ENCODE measurements at places on chromosomes 16 and 17.

GRCh38 chr16:57244463-57244766 is 644 bp upstream of the ARL2BP start:
- DNase-seq = no peak

- peak; percentile 25 for DNase-seq
Measured at GRCh38 chr16:66878067-66878466, 2.2 kb upstream of the PDP2 start.

DNA sequence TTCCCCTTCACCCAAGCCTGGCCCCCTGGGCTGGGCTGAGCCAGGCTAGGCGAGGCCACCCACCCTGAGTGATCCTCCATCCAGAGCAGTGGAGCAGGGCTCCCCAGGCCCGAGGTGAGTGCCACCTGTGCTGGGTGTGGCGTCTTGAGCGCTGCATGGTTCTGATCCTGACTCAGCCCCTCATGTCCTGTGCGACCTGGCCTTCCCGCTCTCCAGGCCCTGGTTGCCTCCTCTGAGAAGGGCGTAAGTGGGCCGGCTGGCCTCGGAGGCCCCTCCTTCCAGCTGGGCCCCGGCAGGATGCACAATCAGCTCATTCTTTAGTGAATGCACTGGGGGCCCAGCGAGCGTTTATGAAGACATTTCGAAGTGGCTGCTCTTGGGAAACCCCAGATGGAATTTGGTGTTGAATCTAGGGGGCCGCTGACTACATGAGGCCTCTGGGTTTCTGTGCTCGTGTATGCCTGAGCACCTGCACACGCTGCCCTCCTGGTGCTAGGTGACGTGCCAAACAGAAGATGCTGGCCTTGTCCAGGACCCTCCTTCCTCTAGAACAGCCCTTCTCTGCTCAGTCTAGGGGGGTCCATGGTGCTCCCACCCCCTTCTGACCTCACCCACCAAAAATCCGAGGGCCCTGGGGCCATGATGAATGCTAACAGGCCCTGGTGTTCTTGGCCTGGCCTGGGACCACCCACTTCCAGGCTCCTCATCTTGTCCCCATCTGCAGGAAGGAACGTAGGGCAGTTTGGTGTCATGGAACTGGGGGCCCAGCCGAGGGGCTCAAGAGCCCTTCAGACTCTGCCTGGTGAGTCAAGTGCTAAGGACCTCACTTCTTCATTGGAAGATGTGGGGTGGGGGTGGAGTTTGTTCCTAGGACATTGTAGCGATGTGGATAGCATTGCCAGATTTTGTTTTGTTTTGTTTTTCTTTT is 3.6 kb upstream of the TMEM92 start:
- no peak for DNase-seq

- DNase-seq = no peak
Measured at GRCh38 chr17:51830451-51830850, 328.1 kb downstream of the CA10 start.

DNA sequence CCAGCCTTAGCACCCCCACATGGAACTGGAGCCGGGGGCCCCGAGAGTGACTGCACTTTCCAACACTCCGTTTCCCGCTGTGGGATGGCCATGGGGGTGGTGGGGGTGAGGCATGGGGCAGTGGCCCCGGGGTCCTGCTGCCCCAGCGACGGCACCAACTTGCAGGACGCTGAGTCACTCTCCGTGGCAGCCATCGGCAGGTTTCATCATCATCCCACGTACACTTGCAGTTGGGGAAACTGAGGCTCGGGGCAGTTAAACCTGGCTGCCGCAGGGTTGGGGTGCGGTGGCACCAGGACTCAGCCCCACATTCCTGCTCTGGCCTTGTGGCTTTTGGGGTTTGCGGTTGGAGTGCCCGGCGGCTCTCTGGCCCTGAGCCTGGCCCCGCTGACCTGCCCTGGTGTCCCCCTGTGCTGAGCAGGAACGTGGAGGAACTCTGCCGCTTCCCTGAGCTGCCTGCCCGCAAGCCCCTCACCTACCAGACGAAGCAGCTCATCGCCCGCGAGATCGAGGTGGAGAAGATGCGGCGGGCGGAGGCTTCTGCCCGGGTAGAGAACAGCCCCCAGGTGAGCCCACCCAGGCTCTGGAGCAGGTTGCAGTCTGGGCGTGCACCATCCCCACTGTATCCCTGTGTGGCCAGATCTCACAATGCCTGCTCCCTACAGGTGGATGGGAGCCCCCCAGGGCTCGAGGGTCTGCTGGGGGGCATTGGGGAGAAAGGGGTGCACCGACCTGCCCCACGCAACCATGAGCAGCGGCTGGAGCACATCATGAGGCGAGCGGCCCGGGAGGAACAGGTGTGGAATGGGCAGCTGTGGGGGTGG is 4.0 kb downstream of the GNG13 start:
- DNase-seq = no peak

- DNase-seq = no peak
Measured at GRCh38 chr16:11377154-11377553, 31.9 kb downstream of the RMI2 start.

GRCh38 chr17:45923511-45924268 is 29.3 kb downstream of the MAPT start:
- no peak for DNase-seq

DNA sequence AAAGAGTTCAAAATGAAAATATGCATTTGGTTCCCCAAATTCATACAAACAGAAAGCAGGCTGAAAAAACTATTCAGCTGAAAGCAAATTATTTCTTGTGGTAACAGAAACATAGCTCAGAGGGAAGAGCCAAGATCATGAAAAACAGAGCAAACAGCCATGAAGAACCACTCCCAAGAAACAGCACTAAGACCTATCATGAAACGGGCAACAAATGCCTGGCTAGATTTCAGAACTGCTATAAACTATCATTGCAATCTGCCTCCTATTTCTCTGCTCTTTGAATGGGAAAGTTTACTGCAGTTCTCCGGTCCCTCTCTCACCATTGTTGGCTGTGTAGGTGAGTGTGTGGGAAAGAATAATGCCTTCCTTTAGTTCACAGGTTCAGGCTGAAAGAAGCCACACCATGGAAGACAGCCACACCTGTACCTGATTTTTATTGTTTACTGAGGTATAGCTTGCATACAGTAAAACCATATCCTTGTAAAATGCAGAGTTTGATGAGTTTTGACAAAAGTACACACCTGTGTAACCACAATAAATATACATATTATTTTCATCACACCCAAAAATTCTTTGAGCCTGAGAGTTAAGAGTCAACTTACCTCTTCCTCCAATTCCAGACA is 48.2 kb downstream of the CEP112 start:
- no peak for DNase-seq

GRCh38 chr16:10879681-10880589 is 2.9 kb downstream of the CIITA start:
- no peak for DNase-seq

DNA sequence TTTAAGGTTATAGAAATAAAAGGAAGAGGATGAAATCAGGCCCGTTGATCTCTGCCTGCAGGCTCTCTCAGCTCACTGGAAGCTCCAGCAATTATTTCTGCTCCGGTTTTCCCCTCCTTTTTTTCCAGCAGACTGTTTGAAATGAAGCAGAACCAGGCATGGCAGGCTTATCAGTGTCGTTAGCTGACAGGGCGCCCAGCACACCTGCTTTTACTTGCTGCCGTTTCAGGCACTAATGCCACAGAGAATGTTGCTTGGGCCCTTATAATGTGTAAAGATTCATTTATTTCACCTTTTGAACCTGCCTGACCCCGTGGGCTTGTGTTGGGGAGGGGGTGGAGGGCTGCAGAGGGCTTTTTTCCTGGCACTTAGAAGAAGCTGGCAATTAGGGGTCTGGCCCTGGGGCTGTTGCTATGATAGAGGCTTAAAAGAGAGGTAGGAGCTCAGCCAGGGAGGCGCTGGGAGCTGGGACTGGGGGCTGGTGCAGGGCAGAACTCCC is 108.1 kb downstream of the IRX3 start:
- DNase-seq = no peak

DNA sequence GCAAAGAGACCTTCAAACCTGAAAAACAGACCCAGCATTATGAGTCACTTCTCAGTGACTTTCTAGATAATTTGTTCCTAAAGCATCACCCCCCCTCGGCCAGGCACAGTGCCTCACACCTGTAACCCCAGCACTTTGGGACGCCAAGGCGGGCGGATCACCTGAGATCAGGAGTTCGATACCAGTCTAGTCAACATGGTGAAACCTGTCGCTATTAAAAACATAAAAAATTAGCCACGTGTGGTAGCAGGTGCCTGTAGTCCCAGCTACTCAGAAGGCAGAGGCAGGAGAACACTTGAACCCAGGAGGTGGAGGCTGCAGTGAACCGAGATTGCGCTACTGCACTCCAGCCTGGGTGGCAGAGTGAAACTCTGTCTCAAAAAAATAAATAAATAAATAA is 24.3 kb upstream of the RNPS1 start:
- DNase-seq = no peak

DNA sequence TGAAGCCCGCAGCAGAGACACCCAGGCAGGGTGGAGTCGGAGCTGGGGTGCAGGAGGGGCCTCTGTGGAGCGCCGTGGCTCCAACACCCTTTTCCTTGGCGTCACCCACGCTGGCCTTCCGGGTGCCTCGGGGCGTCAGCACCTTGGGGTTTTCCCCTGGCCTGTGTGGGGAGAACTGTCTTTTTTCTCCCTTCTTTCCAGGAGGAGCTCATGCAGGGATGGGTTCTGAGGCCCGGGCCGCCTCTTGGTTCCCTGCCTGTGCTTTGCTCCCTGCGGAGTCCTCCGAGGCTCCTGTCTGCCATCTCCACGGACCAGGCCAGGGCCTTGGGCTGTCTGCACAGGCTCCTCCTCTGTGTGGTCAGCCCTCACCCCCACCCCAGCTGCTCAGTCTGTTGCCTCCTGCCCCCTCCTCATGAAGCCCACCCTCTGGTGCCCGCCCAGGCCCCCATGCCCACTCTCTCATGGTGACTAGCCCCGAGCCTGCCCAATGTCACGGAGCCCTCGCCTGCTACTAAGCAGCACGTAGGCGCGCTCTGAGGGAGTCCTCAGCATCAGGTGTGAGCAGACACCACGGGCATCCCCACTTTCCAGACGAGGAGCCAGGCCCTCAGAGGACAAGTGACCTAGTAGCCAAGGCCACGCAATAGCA is 5.0 kb downstream of the KATNB1 start:
- DNase-seq = no peak

- no peak for DNase-seq
Measured at GRCh38 chr17:43614561-43614960, 47.2 kb downstream of the MEOX1 start.

- no peak for DNase-seq
Measured at GRCh38 chr16:66712512-66712911, 16.0 kb upstream of the CMTM4 start.

GRCh38 chr16:8184854-8185253 is 405.5 kb downstream of the TMEM114 start:
- DNase-seq = no peak

DNA sequence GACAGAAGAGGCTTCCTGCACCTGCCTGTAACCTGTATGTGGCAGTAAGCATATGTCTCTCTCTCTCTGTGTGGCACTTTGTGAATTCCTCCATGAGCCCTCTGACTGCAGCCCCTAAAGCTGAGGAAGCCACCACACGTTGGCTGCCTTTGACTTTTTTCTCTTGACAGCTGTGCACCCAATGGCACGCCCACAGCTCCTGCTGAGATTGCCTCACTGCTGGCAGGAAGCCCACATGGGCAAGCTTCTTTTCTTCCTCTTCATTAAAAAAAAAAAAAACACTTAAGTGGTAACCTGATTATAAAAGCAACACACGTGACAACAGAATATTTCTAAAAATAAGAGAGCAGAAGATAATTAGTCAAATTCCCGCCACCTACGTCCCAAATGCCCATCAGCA is 34.0 kb upstream of the PIRT start:
- DNase-seq = no peak

- DNase-seq = no peak
Measured at GRCh38 chr16:2751577-2752034, 832 bp upstream of the SRRM2 start.

GRCh38 chr16:53449816-53450517 is 15.7 kb downstream of the RBL2 start:
- DNase-seq = no peak

- no peak for DNase-seq
Measured at GRCh38 chr17:9002606-9003354, 18.5 kb upstream of the NTN1 start.

DNA sequence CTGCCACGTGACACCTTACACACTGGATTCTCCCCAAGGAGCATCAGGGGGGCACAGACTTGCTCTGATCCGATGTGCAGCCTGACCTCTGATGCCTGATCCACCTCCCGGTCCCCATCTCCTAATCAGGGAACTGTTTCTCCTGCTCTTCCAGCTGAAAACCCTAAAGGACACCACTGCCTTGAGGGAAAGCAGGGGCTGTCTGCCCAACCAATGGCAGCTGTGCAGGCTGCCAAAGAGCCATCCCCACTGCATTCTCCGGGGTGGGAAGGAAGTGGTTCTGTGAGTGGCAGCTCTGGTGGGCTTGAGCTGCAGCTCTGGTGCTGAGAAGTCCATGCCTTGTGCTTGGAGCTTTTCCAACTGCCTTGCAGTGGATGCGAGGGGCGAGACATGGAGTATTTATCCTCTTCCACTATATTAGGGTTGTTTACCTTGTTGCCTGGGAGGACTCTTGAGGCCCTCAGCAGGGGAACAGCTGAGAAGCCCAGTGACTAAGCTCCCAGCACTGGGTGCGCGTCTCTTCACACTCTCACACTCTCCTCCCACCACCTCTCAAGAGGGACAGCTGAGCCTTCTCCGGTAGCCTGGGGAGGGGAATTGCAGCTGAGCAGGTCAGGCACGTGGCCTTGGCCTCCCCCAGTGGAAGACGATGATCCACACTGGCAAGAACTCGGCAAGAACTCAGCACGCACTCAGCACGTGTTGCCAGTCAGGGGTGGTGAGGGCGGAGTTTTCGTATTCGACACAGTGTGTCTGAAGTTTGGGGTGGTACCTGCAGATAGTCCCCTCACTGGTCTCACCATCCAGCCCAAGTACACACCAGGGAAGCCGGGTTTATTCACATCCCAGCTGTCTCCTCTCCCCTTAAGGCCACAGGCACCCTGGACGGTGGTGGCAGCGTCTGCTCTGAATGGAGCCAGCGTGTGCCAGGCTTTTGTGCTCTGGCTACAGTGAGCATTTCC is 21.1 kb upstream of the SPATA32 start:
- DNase-seq = no peak

GRCh38 chr17:61595418-61596186 is 4.6 kb upstream of the NACA2 start:
- no peak for DNase-seq

DNA sequence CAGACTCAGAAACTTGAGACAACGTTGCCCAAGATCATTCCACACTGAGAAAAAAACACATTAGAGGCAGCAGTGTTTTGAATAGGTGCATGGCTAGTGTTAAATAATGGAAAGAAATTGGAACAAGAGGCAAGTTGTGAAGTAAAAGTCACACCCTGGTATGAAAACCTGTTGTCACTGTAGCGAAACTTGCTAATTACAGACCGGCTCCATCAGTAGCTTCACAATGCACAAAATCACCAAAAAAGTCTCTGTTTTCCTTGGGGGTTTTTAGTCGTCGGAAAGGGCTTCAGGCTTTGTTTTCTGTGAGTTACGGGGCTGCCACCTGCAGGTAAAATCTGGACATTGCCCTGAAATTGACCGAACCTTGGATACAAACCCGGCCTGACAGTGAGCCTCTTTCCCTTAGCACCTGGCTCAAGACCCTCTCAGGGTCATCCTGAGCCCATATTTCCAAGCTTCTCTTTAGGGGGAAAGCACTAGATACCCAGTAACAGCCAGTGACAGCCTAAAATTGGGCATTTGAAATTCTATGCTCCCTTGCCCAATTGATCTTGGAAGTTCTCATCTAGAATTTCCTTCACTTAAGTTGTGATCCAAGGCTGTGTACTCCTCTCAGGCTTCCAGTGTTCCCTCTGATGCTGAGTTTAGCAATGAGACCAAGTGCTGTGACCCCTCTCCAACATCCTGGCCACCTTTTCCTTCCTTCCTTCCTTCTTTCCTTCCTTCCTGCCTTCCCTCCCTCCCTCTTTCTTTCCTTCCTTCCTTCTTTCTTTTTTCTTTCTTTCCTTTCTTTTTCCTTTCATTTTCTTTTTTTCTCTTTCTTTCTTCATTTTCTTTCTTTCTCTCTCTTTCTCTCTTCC is 7.2 kb upstream of the GRB2 start:
- peak; percentile 63 for DNase-seq

Data from activated gamma-delta T cell treated with anti-CD3 and anti-CD28 coated beads, Interleukin-2, amount 50 U/mL, for 16 hours (primary cell).